ENCODE measurements at places on chromosomes 1 and 21.

DNA sequence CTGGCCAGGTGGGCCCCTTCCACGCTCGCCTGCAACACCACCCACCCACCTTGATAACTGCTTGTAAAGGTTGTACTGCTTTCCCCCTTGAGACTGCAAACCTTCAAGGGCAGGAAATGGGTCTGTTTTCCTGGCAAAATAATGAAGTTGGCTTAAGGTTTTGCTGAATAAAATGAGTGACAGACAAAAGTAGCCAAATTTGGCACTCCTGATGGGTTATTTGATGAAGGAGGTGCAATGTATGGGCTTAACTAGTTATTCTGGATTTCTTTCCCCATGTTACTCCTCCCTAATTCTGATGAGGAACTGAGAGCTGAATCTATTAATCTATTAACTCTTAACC lies 14.6 kb upstream of the HLCS start:
- DNase-seq, result no peak

DNA sequence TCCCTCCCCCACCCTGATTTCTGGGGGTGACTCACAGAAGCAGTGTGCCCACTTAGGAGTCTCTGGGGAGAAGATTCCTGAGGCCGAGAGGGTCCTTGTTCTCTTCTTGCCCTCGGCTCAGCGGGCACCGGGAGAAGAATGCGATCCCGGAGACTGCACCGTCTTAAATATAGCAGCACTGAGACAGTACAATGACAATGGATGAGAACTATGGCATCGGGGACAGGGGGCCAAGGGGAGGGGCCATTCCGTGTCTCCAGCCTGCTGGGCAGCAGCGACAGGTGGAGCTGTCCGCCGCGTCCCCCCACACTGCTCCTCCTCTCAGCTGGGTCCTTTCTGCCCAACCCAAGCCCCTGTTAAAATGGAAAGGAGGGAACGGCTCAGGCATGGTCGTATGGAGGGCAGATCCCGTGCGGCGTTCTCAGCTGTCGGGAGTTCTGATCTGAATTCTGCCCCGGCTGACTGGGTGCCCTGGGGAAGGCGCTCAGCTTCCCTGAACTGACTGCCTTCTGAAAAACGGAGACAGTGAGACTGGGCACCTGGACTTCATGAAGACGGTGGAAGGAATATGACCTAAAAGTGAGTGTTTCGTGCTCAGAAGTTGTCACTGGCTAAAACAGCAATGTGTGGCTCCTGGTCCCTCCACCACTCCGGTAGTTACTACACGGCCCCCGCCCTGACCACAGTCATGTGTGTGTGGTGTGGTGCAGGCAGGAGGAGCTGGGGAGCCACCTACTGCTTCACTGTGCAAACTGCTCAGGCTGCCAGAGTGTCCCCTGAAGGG lies at the start of gene MYOM3:
Gene MYOM3 (minus strand): TSS at position 140 of the 784 bp plus-strand sequence. CDS start 3,499 bp downstream, outside the sequence.
- peak; percentile 68 for DNase-seq

DNA sequence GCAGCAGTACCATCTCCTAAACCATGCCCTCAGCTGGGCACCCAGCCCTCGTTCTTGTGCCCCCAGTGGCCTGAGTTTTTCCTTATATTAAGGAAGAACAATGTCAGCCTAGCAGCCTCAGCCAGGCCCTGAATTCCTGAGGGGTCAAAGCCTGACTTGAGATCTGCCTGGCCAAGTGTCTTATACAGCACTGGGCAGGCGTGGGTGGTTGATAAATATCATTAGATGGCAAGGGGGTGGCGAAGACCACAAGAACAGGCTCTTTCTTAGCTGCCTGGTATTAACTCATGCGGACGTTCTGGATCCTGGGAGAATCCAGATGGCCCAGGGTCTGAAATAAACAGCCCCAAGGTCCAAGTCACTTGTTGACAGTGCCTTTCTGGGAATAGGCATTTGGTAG lies 18.3 kb downstream of the NGF start:
- no peak for DNase-seq

DNA sequence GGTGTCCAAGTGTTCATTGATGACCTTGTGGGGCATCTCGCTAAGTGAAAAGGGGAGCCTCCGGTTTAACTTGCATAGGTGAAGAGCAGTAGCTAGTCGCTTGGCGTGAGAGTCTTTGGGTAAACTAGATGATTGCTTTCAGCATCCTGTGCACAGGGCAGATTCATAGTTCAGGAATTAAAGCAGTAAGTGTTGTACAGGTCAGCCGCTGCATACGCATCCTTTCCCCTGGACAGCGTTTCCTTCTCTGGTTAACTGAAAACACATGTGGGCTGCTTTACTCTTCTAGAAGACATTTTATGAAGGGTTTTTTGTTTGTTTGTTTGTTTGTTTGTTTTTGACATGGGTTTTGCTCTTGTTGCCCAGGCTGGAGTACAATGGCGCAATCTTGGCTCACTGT lies 12.1 kb downstream of the NDUFV3 start:
- DNase-seq, result no peak

DNA sequence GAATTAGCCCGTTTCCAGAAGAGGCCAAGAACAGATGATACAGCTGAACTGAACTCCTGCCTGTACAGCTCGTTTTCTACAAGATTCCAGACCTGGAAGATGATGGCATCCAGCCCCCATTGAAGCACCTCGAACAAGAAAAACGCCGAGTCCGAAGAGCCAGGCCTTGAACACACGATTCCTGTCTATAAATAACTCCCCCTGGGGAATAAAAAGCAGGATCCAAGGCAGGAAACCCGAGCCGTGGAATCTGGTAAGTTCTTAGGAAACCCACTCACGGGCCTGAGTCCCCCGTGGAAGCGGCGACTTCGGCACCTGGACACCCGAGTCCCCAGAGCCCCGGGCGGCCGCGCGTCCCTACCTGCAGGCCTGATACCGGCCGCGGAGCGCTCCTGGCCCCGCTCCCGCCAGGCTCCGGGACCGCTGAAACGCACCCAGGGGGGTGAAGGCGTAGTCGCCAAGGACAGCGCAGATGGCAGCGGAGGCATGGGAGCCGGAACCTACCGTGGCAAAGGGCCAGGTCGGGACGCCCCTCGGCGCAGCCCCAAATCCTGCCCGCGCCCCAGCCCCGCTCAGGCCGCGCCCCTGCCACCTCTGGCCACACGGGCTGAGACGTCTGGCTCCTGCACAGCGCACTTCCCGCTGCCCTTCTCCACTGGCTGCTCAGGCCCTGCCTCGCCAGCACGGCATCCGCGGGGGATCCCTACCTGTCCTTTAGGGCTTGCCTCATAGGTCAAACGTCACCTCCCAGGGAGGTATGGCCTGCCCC lies 14.0 kb upstream of the HLCS start:
- DNase-seq, result peak; percentile 46

GRCh38 chr1:206508130-206508889 lies 979 bp downstream of the RASSF5 start:
- DNase-seq, result no peak

- no peak for DNase-seq
Observed at GRCh38 chr1:162193221-162193620, 123.7 kb downstream of the NOS1AP start.

GRCh38 chr1:171983584-171983983 lies 142.3 kb downstream of the DNM3 start:
- no peak for DNase-seq

GRCh38 chr1:41341772-41342562 lies 19.3 kb upstream of the FOXO6 start:
- DNase-seq, result no peak

DNA sequence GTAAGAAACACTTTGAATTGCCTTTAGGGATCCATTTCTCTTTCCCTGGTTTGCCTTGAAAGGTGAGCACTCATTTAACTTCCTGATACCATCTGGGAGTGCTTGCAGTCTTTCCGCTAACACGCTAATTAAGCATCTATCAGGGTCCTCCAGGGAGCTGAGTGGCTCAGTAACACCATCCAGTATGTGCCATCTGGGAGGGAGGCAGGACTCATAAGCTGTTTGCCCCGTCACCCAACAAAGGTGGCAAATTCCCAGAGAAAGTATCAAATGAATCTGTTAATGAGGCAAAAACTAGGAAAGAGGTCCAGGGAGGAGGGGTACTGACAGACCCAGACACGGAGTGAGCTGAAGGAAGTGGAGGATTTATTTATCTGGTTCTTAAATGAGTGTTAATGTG lies 430.9 kb downstream of the HLX start:
- DNase-seq, result no peak

DNA sequence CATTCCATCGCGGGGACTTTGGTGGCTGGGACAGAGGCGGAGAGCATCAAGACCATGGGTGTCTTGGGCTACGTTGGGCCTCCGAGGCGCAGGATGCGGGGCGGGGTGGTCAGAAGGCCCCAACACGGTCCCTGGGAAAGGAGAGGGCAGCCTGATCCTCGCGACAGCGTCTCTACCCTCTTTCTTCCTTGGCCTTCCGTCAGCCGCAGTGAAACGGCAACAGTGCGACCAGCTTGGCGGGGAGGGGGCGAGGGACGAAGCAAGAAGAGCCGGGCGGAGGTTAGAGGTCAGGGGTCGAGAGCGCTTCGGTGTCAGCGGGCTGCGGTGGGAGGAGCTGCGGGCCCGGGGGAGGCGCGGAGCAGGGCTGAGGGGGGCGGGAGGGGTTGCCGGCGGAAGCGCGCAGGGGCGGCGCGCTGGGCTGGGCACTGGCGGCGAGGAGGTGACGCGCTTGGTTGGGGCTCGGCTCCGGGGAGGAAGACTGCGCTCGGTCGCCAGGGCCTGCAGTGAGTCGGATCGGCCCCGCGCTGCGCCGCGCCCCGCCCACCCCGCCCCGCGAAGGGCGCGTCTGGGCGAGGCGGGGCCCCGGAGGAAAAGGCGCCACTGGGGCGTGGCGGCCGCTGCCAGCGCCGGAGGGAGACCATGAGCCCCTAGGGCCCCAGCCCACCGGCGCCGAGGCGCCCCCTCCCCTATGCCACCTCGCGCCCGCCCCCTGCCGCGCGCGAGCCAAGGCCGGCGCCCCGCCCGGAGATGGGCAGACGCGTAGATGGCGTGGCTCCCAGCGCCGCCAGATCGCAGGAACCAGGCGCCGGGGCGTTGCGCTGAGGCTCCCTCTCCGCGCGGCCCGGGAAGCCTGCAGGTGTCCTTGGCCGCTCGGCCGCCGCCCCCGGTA lies at the start of gene KCNC4:
Gene KCNC4 (plus strand): TSS at position 600 of the 889 bp plus-strand sequence. CDS start 1,186 bp downstream, outside the sequence.
- DNase-seq, result peak; percentile 92

DNA sequence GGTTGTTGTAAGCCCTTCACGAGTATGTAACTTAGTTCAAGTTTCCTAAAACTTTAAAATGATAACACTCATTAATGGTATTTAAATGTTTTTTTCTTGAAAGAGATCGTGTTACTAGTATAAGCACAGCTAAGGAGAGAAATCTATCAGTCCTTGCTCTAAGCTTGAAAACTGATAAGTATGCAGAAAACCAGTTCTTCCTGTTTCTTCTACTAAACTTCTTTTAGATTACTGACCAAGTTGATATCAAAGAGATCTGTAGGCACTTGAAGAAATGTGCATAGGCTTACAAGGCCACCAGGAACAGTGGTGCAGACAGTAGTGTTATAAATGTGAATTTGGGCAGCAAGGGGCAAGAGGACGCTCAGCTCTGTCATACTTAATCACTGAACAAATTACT lies 3.9 kb downstream of the EFCAB14 start:
- DNase-seq, result no peak

- DNase-seq, result peak; percentile 42
Observed at GRCh38 chr1:85894651-85895050, 186.4 kb upstream of the ZNHIT6 start.

- peak; percentile 51 for DNase-seq
Observed at GRCh38 chr1:61184040-61184713, 101.8 kb downstream of the NFIA start.

- no peak for DNase-seq
Observed at GRCh38 chr1:41764656-41765055, 154.1 kb downstream of the HIVEP3 start.

DNA sequence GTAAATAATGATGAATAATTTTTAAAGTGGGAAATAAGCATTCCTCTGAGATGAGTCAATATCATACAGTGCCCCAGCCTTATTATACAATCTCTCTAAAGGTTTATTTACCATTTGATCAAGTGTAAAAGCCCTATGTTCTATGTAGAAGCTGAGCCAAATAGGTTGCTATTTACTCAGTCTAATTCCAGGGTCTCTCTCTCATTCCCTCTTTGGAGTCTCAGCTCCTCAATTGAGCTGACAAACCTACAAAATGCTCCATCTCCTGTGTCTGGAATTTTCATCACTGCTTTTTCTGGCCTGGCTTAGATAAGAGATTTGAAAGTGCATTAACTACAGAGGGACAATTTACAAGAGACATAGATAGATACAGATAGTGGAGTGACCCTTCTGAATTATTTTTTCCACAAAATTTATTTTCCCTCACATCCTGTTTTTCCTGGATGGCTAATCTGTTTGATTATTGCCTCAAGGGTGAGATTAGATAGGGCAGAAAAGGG lies 24.8 kb upstream of the USH2A start:
- DNase-seq, result no peak

GRCh38 chr1:20982316-20982715 lies 194.4 kb downstream of the EIF4G3 start:
- DNase-seq, result no peak

GRCh38 chr1:6450005-6450450 lies 15.9 kb downstream of the TNFRSF25 start:
- no peak for DNase-seq

DNA sequence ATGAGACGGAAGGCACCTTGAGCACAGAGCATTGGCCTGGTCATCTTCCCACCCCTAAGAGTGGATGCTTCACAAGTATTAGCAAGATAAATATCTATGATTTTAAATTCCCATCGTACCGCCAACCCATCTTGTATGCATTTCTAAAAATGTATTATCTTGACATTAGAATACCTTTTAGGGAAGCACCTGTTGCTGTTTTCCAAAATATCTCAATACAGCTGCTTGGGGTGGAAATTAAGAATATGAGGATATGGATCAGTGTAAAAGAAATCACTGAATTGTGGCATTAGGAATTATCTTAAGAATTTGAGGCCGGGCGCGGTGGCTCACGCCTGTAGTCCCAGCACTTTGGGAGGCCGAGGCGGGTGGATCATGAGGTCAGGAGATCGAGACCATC lies 166.3 kb downstream of the ETS2 start:
- DNase-seq, result no peak

- DNase-seq, result peak; percentile 26
Observed at GRCh38 chr1:96080925-96081324, 640.7 kb upstream of the PTBP2 start.

- no peak for DNase-seq
Observed at GRCh38 chr1:154557939-154558719, at the start of gene UBE2Q1. UBE2Q1 (minus strand) TSS chr1:154558662; CDS start chr1:154558553, 109 bp downstream.

DNA sequence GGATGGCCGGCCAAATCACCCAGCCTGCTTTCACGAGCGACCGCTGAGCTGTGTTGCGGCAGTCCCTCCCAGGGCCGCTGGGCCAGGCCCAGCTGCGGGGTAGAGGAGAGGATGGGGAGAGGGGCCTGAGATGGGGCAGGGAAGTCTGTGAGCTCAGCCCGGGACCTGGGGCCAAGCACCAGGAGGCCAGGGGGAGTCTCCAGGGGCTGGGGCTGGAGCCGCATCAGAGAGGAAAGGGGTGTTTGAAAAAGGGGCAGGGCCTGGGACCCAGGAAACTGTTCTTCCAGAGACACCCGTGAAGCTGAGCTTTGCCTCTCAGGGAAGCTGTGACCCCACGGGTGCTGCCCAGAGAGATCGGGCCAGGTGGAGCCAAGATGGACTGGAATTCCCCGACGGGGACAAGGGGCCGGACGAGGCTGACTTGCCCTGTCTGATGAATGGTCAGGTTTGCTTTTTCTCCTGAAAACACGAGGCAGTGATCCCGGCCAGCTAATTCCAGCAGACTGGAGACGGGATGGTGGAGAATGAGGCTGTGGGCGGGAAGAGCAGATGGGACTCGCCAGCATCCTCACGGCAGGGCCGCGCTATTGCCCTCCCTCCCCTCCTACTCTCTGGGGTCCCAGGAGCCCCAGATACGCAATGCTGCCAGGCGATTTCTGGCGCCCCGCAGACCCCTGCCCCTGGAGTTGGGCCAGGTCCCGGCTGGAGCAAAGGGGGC lies 40.3 kb upstream of the COL18A1 start:
- no peak for DNase-seq

- no peak for DNase-seq
Observed at GRCh38 chr1:115790846-115791245, 22.3 kb upstream of the CASQ2 start.
